Epithelial cell of proximal tubule (primary cell): ENCODE measurements at places on chromosomes 4 and X.

DNA sequence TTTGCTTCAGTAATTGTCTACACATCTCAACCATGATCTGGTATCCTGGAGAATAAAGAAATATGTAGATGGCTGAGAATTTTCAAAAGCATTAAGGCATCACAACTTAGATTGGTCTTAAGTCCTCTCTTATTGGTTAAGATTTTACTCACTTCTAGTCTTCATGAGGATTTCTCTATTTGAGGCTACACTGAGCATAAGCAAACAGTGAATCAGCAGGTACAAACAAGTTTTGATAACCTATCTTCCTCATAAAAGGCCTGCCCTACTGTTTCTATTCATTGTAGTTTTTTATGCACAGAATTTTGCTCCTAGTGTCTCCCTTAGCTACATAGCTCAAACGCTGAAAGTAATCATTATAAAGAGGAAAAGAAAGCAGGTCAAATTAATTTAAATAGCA is 460.7 kb upstream of the RPS6KA3 start:
- DNase-seq = no peak

DNA sequence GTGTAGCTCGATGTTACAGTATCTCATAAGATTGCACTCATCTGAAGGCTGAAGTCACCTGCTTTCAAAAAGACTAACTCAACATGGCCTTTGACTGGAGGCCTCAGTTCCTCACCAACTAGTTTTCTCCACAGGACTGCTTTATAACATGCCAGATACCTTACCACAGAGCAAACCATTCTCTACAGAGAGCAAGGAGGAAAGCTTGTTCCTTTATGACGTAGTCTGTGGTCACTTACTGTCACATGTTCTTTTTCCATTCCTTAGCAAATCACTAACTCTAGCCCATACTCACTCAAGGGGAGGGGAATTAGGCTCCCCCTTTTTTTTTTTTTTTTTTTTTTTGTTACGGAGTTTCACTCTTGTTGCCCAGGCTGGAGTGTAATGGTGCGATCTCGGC is 3.2 kb downstream of the THAP9 start:
- DNase-seq = no peak

GRCh38 chr4:186348433-186348832 is 82.4 kb downstream of the F11 start:
- no peak for DNase-seq

DNA sequence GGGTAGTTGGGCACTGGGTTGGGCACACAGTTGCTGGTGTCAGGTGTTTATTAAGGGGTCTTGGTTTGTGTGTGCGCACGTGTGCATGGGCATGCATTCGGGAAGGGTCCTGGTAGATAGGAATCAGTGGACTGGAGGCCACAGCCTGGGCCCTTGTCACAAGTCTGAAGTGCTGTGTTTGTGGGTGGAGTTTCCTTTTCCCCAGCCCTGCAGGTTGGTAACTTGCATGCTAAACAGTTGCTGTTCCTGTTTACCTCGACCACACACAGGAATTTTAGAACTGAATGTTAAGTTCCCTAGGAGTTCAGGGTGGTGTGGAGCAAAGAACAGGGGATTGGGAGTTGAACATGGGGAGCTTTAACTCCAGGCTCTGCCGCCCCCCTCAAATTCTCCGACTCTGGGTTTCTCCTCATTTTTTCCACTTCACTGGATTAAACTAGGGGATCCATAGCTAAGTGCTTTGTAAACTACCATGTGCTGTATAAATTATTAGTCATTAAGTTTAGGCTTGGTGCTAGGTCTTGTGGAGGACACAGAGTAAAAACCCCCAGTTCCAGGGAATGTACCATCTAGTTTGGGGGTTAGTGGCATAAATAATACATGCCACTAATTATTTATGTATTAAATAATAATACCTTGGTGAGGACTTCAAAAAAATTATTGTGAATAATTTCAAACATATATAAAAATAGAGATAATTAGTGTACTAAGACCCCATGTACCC is 49.0 kb downstream of the STARD8 start:
- no peak for DNase-seq

DNA sequence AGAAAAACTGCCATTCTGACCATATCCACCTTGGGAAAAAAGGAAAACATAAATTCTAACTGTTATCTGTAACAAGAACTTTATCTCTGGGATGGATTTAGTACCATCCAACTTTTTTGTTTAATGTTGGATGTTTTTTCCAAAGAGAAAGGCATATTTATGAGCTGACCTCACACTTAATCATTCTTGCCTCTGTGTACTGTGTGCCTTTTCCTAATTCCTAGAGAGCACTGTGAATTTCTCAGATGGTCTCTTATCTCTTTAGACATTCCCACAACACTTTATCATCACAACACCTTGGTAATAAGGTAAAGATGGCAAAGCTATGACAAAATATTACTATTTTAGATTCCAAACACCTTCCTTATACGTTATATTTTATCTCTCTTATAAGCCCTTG is 126.2 kb downstream of the COL4A6 start:
- DNase-seq = no peak

DNA sequence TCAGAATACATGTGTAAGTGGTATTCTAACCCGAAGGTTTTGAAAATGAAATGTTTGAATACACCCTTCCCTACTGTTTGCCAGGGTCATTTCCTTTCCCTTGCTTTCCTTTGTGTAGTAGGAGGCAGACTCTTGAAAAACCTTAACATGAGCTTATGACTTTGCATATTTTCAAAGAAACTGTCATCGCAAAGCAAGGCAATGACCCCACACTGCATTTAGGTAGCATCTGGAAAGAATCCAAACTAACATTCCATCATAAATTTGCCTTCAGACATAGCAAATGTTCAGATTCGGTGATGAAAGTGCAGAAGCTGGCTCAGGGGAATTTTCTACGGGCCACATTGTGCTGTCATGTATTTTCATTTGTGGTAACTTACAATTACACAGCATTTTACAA is 32.3 kb downstream of the SH2D1A start:
- DNase-seq = no peak

DNA sequence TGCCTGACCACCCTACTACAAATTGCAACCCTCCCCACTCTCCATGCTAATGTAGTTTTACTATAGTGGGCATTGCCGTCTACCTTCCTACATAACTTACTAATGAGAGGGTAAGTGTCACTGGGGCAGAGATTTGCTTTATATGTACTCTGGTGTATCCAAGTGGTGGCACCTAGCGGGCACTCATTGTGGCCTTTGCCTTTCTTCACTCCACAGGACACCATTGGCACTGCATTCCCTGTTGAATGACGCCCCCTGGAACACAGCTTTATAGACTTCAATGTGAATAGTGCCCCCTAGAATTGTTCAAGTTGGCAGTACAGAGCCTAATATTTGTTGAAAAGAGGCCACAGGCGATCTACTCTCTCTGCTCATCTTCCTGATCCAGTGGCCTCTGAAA is 215.8 kb downstream of the MID1IP1 start:
- no peak for DNase-seq

- DNase-seq = no peak
These were observed 154.7 kb downstream of the RAB28 start for GRCh38 chr4:13329340-13329850.

- DNase-seq = no peak
These were observed 2.2 kb downstream of the FAT4 start for GRCh38 chr4:125316791-125317524.

GRCh38 chr4:165079476-165079875 is 25.8 kb downstream of the TRIM75 start:
- peak; percentile 39 for DNase-seq

GRCh38 chr4:124179506-124180186 is 532.9 kb downstream of the ANKRD50 start:
- DNase-seq = no peak

GRCh38 chrX:147757750-147758149 is 154.0 kb upstream of the FMR1 start:
- DNase-seq = no peak

DNA sequence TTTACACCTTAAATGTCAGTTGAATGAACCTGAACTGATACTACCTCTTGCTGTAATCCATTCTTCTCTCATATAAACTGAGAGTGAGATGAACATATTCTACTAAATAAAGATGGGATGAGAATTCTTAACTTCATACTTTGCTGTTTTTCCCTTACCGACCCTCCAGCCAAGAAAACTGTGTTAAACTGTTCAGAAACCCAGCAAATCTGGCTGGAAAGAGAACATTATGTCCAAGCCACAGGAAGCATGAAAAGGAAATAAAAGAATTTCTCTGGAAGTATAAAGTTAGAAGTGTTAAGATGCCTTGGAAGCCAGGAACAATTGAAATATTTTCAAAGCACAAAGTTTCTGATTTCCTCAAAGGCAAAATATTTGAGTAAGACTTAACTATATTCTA is 22.9 kb downstream of the NPY1R start:
- no peak for DNase-seq

- DNase-seq = no peak
These were observed 314.1 kb downstream of the PPP1R2C start for GRCh38 chrX:42463706-42464490.

DNA sequence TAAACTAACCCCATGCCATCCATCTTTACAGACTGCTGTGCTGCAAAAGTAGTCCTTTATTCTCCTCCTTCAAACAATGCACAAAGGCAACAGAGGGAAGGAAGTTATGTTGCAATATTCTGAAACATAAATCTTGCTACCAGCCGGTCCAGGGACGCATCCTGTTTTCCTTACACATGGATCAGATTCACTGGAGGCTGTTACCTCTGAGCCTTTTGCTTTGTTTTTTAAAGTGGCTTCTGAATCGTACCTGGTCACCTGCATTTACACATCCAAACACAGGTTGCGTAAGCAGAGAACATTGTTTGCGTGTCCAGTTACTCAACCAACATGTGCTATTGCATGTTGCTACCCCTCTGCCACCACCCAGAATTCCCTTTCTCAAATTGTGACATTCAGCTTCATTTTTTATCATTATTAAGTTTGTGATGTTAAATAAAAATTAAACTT is 8.8 kb downstream of the PPARGC1A start:
- DNase-seq = no peak

GRCh38 chrX:107775734-107776511 is at the start of gene TSC22D3:
Gene TSC22D3 (minus strand): TSS chrX:107775787. CDS start chrX:107775419, 368 bp downstream.
- DNase-seq = peak; percentile 19

- no peak for DNase-seq
These were observed 47.7 kb downstream of the ARHGEF38 start for GRCh38 chr4:105599932-105600655.

- DNase-seq = no peak
These were observed 570 bp upstream of the RNF128 start for GRCh38 chrX:106725931-106726330.

DNA sequence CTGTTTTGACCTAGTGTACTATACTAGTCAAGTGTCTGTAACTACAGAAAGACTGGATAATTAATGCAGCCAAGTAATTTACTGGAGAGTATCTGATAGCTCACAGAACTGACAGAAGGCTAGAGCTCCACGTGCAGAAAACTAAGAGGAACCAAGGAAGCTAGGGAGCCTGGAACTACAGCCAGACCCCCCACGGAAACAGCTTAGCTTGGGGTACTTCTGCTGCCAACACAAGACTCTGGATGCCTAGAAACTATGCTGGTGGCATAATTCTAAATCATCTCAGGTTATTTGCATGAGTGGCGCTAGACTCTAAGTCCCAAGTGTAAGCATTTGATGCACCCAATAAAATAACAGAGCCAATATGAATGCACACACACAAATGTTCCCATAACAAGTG is 26.5 kb downstream of the HUWE1 start:
- DNase-seq = no peak

GRCh38 chr4:165118256-165118909 is 5.7 kb upstream of the TMEM192 start:
- DNase-seq = no peak

DNA sequence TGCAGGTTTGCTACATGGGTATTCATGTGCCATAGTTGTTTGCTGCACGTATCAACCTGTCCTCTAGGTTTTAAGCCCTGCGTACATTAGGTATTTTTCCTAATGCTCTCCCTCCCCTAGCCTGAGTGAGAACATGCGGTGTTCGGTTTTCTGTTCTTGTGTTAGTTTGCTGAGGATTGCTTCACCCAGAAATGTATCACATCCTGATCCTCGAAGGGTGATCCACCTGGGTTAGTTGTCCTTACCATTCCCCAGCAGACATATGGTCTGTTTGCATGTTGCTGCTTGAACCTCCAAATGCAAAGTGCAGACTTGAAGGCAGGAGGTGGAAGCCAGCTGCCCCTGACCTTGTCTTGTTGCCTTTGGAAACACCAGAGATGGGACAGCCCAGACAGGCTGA is 161.5 kb upstream of the WDR1 start:
- DNase-seq = no peak

- no peak for DNase-seq
These were observed 605.9 kb downstream of the ADGRL3 start for GRCh38 chr4:61805979-61806378.

GRCh38 chrX:2608638-2609430 is 82.3 kb upstream of the CD99 start:
- no peak for DNase-seq

DNA sequence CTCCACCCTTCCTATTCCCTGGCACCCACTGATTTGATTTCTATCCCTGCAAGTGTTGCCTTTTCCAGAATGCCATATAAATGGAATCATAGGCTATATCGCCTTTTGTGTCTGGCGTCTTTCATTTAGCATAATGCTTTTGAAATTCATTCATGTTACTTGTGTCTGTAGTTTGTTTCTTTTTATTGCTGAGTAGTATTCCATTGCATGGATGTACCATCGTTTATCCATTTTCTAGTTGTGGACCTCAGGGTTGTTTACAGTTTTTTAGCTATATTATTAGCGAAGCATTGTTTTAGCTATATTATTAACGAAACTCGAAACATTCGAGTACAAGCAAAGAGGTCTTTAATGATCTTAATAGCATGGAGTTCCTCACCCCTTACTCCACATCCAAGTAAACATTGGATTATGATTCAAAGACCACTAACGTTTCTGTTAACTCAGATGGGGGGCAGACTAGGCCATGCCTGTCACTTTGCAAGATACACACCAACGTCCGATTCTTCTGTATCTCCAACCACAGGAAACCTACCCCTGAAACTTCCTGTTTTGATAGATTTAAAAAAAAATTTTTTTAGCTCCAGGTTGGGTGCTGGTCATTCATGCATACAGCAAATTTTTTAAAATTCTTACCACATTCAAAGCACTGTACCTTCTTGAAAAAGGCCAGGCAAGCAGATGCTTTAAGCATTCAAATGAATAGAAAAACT is 1.1 kb downstream of the DCK start:
- no peak for DNase-seq

DNA sequence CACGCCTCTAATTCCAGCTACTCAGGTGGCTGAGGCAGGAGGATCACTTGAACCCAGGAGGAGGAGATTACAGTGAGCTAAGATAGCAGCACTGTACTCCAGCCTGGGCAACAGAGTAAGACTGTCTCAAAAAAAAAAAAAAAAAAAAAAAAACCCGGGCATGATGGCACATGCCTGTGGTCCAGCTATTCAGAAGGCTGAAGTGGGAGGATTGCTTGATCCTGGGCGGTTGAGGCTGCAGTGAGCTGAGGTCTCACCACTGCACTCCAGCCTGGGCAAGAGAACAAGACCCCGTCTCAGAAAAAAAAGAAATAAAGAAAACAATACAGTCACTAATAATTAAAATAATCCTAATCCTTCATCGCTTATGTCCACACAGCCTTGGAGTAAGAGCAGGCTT is 68.1 kb downstream of the APBB2 start:
- no peak for DNase-seq
